ENCODE measurements at places on chromosomes 3 and 15. TPM values are rescaled to one million over a fixed set of nuclear protein-coding genes. Genes with fewer than 3 reads are reported as not detected.

AGBL1 gene
- total RNA-seq = 0.40 TPM

GRCh38 chr3:86563400-86563970 lies 427.5 kb downstream of the VGLL3 start:
- H3K27me3 ChIP-seq = no peaks in the 10 kb centered on the region
- no peak overlapping the region for H3K27ac ChIP-seq
- H3K4me1 ChIP-seq = no peaks in the 10 kb centered on the region
- no peaks in the 10 kb centered on the region for H3K36me3 ChIP-seq

CAMK2N2 gene
- not detected for total RNA-seq

- H3K4me1 ChIP-seq = no peaks in the 10 kb centered on the region
- H3K27ac ChIP-seq = no peak overlapping the region
- no peaks in the 10 kb centered on the region for H3K36me3 ChIP-seq
- no peaks in the 10 kb centered on the region for H3K27me3 ChIP-seq
- DNase-seq = no peak
- H3K4me3 ChIP-seq = no peak overlapping the region
These were observed 270.2 kb downstream of the TAFA4 start for GRCh38 chr3:68662176-68662575.

GRCh38 chr3:71260782-71261181 lies 322.7 kb downstream of the FOXP1 start:
- H3K4me3 ChIP-seq = no peak overlapping the region
- no peaks in the 10 kb centered on the region for H3K36me3 ChIP-seq
- peaks cover 7% of the 10 kb centered on the region for H3K4me1 ChIP-seq
- H3K27ac ChIP-seq = no peak overlapping the region

MLF1 gene
- total RNA-seq = 3.4 TPM

DNA sequence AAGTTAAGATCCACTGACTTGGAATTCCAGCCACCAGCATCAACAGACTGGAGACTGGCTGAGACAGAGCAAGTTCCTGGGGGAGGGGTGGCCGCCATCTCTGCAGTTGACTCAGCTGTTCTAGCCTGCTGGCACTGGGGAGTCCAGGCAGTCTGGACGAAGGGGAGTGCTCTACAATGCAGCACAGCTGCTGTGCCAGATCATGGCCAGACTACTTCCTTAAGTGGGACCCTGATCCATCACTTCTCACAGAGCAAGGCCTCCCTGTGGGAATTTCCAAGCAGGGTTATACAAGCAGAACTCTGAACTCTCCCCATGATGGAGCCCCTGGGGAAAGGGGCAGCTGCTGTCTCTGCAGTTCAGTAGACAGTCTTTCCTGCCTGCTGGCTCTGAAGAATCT lies 35.2 kb downstream of the PYGO1 start:
- H3K27me3 ChIP-seq = no peaks in the 10 kb centered on the region
- no peak overlapping the region for H3K4me3 ChIP-seq

GRCh38 chr15:81195339-81195864 lies 1.3 kb upstream of the IL16 start:
- no peak overlapping the region for H3K4me3 ChIP-seq
- H3K27me3 ChIP-seq = peaks cover 3% of the 10 kb centered on the region
- DNase-seq = no peak

DNA sequence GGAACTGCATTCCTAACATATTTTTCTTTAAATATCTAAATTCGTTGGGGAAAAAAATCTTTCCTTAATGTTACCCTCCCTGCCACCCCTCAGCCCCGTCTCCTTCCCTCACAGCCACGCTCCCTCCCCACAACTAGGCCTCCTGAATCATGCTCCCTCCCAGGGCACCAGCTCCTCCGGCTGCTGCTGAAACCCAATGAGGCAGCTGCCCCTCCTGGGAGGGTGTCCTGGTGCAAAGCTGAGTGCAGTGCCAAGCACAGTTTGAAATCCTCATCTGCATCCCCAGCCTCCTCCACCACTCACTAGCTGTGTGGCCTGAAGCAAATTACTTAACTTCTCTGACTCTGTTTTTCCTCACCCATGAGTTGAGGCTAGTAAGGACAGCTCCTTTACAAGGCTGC lies 2.7 kb upstream of the NR2E3 start:
- no peaks in the 10 kb centered on the region for H3K4me1 ChIP-seq
- no peak for DNase-seq
- no peaks in the 10 kb centered on the region for H3K36me3 ChIP-seq

DUOXA2 gene
- 10.0 TPM for total RNA-seq

CHDH gene
- total RNA-seq = 36.5 TPM

GRCh38 chr15:60165111-60165510 lies 161.0 kb downstream of the FOXB1 start:
- H3K36me3 ChIP-seq = no peaks in the 10 kb centered on the region
- no peak overlapping the region for H3K4me3 ChIP-seq
- peaks cover 12% of the 10 kb centered on the region for H3K27me3 ChIP-seq
- H3K27ac ChIP-seq = no peak overlapping the region

DNA sequence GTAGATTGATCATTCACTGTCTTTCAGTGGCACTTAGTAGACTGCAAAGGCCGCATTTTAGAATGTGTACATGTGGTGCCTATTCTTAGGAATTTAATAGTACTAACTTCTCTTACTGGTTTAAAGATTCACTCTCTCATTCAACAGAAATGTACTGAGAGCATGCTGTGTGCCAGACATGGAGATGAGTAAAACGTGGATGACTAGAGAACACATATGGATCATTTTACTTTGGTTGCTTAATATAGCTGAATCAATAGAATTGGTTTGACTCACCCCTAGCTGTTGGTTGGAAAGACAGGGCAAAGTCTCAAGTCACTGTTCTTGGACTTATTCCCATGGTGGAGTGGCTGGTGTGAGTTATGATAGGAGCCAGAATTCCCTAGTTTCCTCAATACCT lies 109.1 kb upstream of the TNFAIP8L3 start:
- H3K4me1 ChIP-seq = no peaks in the 10 kb centered on the region
- no peaks in the 10 kb centered on the region for H3K36me3 ChIP-seq
- peaks cover 3% of the 10 kb centered on the region for H3K27me3 ChIP-seq
- H3K4me3 ChIP-seq = no peak overlapping the region
- no peak for DNase-seq

GRCh38 chr3:146139586-146140110 lies 21.3 kb downstream of the PLOD2 start:
- H3K27me3 ChIP-seq = no peaks in the 10 kb centered on the region
- DNase-seq = no peak
- H3K36me3 ChIP-seq = no peaks in the 10 kb centered on the region
- peak overlapping the region; percentile 33 for H3K27ac ChIP-seq

DNA sequence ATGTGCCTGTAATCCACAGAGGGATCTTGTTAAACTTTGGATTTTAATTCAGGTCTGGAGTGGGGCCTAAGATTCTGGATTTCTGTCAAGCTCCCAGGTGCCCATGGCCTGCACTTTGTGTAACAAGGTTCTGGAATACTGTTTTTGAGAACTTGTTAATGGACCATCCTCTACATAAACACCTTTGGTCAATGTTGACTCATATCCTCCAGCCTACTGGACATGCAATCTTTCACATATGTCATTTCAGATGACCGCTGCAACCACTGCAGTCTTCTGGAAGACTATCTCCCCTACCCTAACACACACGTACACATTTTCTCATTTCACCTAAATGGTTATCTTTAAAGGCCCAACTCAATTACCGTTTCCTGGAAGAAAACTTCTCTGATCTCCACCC lies 302.1 kb upstream of the TPRG1 start:
- H3K27ac ChIP-seq = no peak overlapping the region
- H3K4me3 ChIP-seq = no peak overlapping the region
- H3K4me1 ChIP-seq = no peaks in the 10 kb centered on the region
- no peaks in the 10 kb centered on the region for H3K36me3 ChIP-seq
- H3K27me3 ChIP-seq = no peaks in the 10 kb centered on the region

- H3K27me3 ChIP-seq = no peaks in the 10 kb centered on the region
- no peak overlapping the region for H3K27ac ChIP-seq
- DNase-seq = no peak
These were observed 68.7 kb upstream of the MB21D2 start for GRCh38 chr3:192986379-192986778.

GRCh38 chr15:52673734-52674133 lies 5.5 kb downstream of the ATOSA start:
- H3K27me3 ChIP-seq = no peaks in the 10 kb centered on the region
- peaks cover 64% of the 10 kb centered on the region for H3K4me1 ChIP-seq
- H3K36me3 ChIP-seq = no peaks in the 10 kb centered on the region
- no peak overlapping the region for H3K4me3 ChIP-seq

GRCh38 chr3:40939030-40939740 lies 260.1 kb upstream of the CTNNB1 start:
- no peaks in the 10 kb centered on the region for H3K36me3 ChIP-seq
- peaks cover 8% of the 10 kb centered on the region for H3K4me1 ChIP-seq
- no peaks in the 10 kb centered on the region for H3K27me3 ChIP-seq
- no peak for DNase-seq

GRCh38 chr15:39438799-39439592 lies 141.9 kb upstream of the THBS1 start:
- H3K27ac ChIP-seq = no peak overlapping the region
- peaks cover 12% of the 10 kb centered on the region for H3K4me1 ChIP-seq
- no peak for DNase-seq
- H3K36me3 ChIP-seq = no peaks in the 10 kb centered on the region
- no peaks in the 10 kb centered on the region for H3K27me3 ChIP-seq
- no peak overlapping the region for H3K4me3 ChIP-seq

DNA sequence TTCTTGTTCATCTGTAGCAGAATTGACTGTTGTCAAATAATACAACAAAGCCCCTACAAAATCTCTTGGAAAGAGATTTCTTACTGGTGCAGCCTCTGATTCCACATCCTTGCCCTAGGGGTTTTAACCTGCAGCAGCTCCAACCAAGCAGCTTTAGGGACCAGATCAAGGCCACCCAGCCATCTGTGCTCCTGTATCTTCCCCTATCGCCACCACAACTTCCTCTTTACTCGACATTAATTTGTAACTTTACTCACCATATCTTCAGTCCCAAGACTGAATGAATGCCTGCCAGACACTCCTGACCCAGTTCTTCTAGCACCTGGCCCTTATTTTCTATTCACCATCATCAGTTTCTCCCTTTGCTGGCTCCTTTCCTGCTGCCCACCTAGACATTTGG lies 156.6 kb upstream of the IL12A start:
- peaks cover 24% of the 10 kb centered on the region for H3K4me1 ChIP-seq
- no peaks in the 10 kb centered on the region for H3K36me3 ChIP-seq
- H3K27me3 ChIP-seq = no peaks in the 10 kb centered on the region
- DNase-seq = no peak

GRCh38 chr15:77499087-77499760 lies 78.5 kb downstream of the HMG20A start:
- peaks cover 29% of the 10 kb centered on the region for H3K4me1 ChIP-seq
- DNase-seq = no peak
- H3K4me3 ChIP-seq = no peak overlapping the region
- no peaks in the 10 kb centered on the region for H3K36me3 ChIP-seq
- no peak overlapping the region for H3K27ac ChIP-seq

- no peaks in the 10 kb centered on the region for H3K36me3 ChIP-seq
- no peaks in the 10 kb centered on the region for H3K27me3 ChIP-seq
- no peak overlapping the region for H3K27ac ChIP-seq
- H3K4me3 ChIP-seq = no peak overlapping the region
- no peaks in the 10 kb centered on the region for H3K4me1 ChIP-seq
These were observed 801.2 kb upstream of the ARPP21 start for GRCh38 chr3:34837848-34838741.

All from transverse colon (tissue), 4 donors.